NCI-H774 (cell line): ENCODE measurements at places on chromosomes 6 and 20.

- no peak for DNase-seq
These were observed 136.9 kb downstream of the PREX1 start for GRCh38 chr20:48690888-48691287.

- DNase-seq: no peak
These were observed 7.8 kb downstream of the PREX1 start for GRCh38 chr20:48819821-48820648.

DNA sequence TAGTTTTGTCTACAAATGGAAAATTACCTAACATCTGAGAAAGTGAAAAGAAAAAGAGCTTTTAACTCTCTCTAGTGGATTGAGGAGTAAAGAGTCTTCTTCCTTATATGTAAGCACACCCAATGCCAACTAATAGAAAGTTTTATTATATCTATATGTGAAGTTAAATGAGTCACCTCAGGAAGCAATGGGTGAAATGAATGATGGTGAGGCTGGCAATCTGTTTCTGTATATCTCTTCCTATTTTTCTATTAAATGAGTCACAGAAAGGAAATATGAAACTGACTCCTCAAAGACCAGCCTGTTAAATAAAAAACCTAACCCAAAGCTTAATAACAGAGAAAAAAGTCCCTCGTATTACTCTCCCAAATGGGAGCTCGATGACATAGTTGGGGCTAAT is 71.3 kb downstream of the OTOR start:
- no peak for DNase-seq

DNA sequence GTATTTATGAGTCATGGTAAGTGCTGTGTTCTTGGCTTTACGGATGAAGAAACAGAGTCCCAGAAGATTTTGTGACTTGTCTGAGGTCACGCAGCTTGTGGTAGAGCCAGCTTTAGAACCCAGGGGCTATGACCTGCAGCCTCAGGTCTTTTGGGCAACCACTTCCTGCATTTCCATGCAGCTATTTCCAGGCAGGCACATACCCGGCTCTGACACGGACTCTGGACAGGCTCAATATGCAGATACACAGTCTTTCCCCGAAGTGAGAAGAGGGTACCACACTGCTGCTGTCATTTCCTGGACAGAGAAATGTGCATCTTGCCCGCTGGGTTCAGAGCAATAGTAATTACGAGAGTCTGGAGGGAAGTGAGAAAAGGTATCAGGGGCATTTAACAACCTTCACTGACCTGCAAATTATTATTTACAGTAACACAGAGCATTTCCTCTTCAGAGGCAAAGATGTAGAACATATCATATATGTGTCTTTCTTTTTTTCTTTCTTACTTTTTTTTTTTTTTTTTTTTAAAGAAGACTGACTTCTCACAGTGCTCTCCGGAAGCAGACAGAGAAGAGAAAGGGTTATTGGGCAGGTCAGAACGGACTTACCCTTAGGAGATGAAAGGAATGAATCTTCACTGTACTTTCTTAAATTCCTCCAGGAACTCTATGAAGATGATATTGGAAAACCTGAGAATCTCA is 185.1 kb downstream of the CLIC5 start:
- no peak for DNase-seq

- no peak for DNase-seq
These were observed 21.2 kb downstream of the REV3L start for GRCh38 chr6:111461860-111462259.

- no peak for DNase-seq
These were observed 93.6 kb downstream of the GJA10 start for GRCh38 chr6:89987830-89988229.
